A549 treated with RU486 at 1 μM for 4 hours (cell line): ENCODE measurements at places on chromosomes 11 and 22. TPM values are rescaled to one million over a fixed set of nuclear protein-coding genes. Genes with fewer than 3 reads are reported as not detected.

Gene TM7SF2
- total RNA-seq, result 5.2 to 8.7 TPM (median 6.5 TPM) in 5 replicates

Gene OR51E2
- total RNA-seq, result not detected in 5 replicates

Gene SLC35F2
- 38.8 to 44.4 TPM (median 39.9 TPM) in 5 replicates for total RNA-seq

Gene GGT5
- 1.8 to 2.6 TPM (median 2.4 TPM) in 5 replicates for total RNA-seq

Gene PTDSS2
- 31.4 to 49.0 TPM (median 44.3 TPM) in 5 replicates for total RNA-seq

Gene CCDC88B
- total RNA-seq, result 9.8 to 13.4 TPM (median 12.1 TPM) in 5 replicates

Gene PKDREJ
- total RNA-seq, result not detected in 5 replicates

Gene CHEK2
- total RNA-seq, result 7.5 to 9.0 TPM (median 7.9 TPM) in 5 replicates

Gene BARX2
- not detected in 5 replicates for total RNA-seq

Gene ANO3
- 0.02 to 0.19 TPM in 2 of 5 replicates, not detected in the others for total RNA-seq

Gene PLEKHA7
- total RNA-seq, result 15.9 to 23.1 TPM (median 21.4 TPM) in 5 replicates

Gene DAGLA
- 3.7 to 6.4 TPM (median 5.9 TPM) in 5 replicates for total RNA-seq

Gene SCN4B
- total RNA-seq, result 0.07 to 0.16 TPM (median 0.07 TPM) in 3 of 5 replicates, not detected in the others

Gene PDGFB
- 2.8 to 3.8 TPM (median 3.3 TPM) in 5 replicates for total RNA-seq

Gene OR51T1
- not detected in 5 replicates for total RNA-seq
